Stimulated activated CD8-positive, alpha-beta memory T cell treated with anti-CD3 and anti-CD28 coated beads, Interleukin-4, amount 100 ng/mL, for 48 hours (primary cell): ENCODE measurements at places on chromosomes 12 and 14.

- DNase-seq = peak; percentile 60
These were observed 7.7 kb downstream of the PPP1R3E start for GRCh38 chr14:23294734-23295561.

GRCh38 chr12:49232940-49233841 is 31.7 kb upstream of the TUBA1C start:
- DNase-seq = no peak

DNA sequence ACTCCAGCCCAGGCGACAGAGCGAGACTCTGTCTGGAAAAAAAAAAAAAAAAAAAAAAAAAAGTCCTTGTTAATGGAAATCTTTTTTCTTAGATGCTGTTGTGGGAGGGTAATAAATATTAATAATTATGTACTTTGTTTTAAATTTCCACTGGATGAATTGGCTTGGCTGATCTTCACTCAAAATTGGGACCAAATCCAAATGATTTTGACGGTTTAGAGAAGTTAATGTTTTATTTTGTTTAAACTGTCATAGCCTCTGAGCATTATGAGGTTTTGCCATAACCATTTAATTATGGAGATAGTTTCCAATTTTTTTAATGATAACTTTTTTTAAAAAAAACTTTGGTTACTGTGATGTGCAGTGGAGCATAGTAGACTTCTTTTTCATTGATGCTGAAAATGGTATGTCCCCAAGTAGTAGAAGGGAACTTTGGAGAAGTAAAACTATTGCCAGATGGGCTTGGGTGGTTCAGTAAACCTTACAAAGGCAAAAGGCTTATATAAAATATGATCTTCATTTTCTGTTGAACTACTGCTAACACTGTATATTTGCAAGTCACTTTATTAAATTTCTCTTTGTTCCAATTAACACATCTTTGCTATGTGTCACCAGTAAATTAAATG is 3.9 kb upstream of the PMCH start:
- DNase-seq = no peak

DNA sequence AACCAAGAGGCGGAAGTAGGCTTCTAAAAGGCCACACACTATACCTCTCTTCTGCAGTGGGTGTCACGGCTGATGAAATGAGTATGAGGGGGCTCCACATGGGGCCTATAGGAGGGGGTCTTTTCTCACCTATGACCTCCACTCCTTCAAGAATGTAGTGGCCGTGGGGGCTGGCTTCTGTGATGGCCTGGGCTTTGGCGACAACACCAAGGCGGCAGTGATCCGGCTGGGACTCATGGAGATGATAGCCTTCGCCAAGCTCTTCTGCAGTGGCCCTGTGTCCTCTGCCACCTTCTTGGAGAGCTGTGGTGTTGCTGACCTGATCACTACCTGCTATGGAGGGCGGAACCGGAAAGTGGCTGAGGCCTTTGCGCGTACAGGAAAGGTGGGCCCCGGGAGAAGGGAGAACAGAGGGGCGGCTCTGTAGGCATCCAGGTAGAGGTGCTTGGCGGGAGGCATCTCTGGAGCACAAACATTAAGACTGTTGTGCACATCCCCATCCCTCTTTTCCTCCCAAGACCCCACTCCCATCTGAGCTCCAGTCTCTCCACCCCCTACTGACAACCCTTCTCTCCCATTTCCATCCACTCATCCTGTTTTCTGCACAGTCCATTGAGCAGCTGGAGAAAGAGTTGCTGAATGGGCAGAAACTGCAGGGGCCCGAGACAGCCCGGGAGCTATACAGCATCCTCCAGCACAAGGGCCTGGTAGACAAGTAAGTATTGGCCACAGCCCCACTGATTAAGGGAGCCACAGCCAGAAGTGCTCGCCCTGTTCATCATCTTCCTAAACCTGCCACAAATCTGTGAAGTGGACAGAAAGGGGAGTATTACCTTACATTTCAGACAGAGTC is 3.8 kb downstream of the GPD1 start:
- DNase-seq = no peak

GRCh38 chr12:115140981-115141655 is 457.1 kb upstream of the TBX3 start:
- DNase-seq = no peak

GRCh38 chr12:57965766-57966165 is 24.4 kb downstream of the ATP23 start:
- DNase-seq = no peak

GRCh38 chr12:48142818-48143674 is 14.3 kb downstream of the ASB8 start:
- no peak for DNase-seq

- DNase-seq = no peak
These were observed 15.1 kb upstream of the DUSP16 start for GRCh38 chr12:12577786-12578185.

DNA sequence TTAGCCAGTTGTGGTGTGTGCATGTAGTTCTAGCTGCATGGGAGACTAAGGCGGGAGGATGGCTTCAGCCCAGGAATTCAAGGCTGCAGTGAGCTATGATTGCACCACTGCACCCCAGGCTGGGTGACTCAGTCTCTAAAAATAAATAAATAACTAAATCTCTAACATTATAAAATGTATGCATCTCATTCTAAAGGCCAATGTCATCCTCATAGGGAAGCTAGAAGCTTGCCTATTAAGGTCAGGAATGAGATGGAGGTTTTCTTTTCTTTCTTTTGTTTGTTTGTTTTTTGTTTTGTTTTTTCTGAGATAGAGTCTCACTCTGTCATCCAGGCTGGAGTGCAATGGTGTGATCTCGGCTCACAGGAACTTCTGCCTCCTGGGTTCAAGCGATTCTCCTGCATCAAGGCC is 48.8 kb upstream of the PAPLN start:
- no peak for DNase-seq

DNA sequence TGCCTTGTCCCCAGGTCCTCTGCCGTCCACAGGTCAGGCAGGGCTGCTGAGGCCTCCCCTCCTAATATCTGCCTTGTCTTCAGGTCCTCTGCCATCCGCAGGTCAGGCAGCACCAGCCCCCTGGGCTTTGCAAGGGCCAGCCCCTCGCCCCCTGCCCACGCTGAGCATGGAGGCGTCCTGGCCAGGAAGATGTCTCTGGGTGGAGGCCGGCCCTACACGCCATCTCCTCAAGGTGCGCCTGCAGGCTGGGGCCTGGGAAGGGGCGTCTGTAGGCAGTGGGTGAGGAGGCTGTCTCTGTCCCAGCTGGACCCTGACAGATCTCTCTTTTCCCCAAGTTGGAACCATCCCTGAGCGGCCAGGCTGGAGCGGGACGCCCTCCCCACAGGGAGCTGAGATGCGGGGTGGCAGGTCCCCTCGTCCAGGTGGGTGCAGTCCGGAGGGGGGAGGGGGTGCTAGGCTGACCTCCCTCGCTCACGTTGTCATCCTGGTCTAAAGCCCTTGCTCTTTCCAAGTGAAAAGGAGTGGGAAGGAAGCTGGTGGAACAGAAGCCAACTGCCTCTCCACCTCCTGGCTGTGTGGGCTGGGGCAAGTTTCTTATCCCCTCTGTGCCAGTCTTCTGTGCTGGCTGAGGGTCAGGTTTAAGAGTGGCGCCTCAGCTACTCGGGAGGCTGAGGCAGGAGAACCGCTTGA is 13.9 kb upstream of the PUS1 start:
- no peak for DNase-seq
